ENCODE measurements at places on chromosomes 12 and 14. TPM values are rescaled to one million over a fixed set of nuclear protein-coding genes. Genes with fewer than 3 reads are reported as not detected.

The FOXA1 gene
- not detected for total RNA-seq

The PLEKHG7 gene
- total RNA-seq, result not detected

The DAO gene
- not detected for total RNA-seq

The PTPRO gene
- total RNA-seq, result 1.2 TPM
